ENCODE measurements at places on chromosomes 7 and 10. TPM values are rescaled to one million over a fixed set of nuclear protein-coding genes. Genes with fewer than 3 reads are reported as not detected.

Gene FAM180A
- 1.1 TPM for polyA plus RNA-seq

Gene MBL2
- polyA plus RNA-seq, result not detected

Gene GLRX3
- 64.5 TPM for polyA plus RNA-seq

Gene TWIST1
- polyA plus RNA-seq, result 8.9 TPM

DNA sequence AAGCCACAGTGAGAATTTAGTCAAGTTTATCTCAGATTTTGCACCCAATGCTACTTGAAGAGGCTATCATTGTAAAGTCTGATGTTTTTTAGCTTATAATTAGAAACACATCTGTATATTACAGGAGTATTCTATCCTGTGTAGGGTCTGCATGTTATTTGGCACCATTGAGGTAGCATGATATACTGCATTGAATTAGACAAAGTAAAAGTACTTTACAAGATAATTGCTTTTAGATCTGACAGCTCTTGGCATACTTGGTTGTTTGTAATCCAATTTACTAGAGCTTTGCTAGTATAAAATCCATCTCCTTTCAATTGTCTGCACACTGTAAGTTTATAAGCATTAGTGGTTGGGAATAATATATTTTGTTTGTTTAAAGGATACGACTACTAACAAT is 714.3 kb downstream of the ANKRD7 start:
- no peak for DNase-seq

- no peak for DNase-seq
Measured at GRCh38 chr10:130364631-130365411, 228.6 kb downstream of the GLRX3 start.

DNA sequence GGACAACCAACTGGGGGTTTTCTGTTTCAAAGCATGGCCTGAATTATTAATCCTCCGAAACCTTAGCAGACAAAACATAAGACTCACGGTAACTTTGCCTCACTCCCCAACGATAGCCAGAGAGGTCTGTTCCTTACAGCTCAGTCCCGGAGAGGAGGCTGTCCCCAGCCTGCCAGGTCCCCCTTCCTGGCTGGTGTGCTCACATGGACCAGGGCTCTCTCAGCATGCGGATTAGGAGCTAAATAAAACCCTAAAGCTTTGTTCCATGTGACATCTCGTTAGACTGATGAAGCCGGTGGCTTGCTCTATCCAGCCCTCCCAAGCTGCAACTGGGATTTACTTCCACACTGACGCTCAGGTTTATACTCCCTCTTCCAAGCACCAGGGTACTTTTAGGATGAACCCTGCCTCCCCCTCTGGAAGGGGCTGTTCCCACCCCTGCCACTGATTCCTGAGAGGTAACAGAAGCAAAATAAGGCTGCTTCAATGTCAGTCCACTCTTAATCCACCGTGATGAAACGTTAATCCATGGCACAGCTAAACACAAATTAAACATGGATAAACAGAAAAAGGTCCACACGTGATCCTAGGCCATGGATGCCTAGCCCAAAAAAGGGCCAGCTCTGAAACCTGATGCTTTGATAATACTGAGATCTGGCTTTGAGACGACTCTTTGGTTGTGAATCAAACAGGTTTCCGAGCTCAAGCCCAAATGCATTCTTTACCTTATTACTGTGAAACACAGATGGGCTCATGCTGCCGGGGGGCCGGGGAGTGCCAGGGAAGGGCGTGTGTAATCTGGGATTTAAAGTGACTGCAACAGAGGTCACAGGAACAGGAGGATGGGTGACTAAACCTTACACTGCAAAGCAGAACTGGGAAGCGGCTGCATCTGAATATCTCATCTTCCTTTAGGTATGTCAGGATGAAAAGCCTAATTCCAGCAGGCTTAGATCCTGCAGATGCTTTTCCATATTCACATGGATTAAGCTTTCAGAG is 86.2 kb downstream of the ZRANB1 start:
- DNase-seq, result no peak

- DNase-seq, result no peak
Measured at GRCh38 chr10:70680899-70681730, 8.8 kb downstream of the ADAMTS14 start.

GRCh38 chr7:123784263-123784662 is 35.5 kb upstream of the WASL start:
- no peak for DNase-seq

- DNase-seq, result no peak
Measured at GRCh38 chr10:8056871-8057331, 2.4 kb downstream of the GATA3 start.

DNA sequence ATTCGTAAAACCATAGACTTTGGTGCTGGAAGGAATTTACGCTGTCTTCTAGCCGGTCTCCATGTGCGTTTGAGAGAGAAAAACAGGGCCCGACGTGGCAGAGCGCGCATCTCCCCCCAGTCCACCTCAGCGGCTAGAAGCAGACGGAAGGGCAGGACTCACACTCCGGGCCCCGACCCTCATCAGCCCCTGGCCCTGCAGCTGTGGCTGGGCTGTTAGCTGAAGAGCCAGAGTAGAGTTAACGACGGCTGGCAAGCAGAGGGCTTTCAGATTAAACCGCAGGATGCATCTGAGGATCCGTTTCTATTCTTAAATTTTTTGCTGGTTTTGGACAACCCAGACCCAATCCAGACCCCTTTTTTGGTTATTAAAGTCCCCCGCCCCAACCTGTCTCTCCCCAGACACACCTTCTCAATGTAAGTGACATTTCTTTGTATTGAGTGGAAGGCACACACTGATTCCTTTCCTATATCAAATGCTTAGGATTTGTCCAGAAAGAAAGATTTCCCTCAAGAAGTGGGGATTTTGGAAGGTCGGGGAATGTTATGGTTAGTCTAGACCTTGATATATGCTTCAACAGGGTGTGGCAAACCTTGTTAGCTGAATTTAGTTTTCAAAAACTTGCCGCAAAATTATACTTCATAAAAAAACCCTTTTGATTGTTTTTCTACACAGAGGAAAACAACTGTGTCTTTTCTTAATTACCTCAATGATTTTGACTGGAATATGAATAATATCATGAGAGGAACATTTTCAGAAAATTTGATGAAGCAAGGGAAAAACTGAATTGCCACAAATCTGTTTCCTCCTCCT is 1.7 kb upstream of the TBX20 start:
- no peak for DNase-seq

DNA sequence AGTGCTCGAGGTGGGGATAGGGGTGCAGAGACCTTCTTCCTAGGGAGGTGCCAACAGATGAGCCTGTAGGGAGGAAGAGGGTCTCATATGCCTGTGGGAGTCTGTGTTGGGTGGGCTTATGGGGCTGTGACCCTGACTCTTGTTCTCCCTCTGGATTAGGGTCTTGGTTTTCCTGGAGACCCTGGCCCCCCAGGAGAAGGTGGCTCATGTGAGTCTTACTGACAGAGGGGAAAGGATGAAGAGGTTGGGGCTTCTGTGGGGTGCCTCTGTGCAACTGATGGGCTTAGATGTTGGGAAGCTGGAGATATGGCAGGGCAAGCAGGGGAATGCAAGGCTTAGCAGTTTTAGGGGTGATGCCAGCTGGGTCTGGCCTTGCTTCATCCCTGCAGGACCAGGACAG is 20.2 kb upstream of the VOPP1 start:
- no peak for DNase-seq

- DNase-seq, result no peak
Measured at GRCh38 chr10:124647421-124648130, 96.6 kb downstream of the FAM53B start.

Measured in muscle of back (tissue), 13 donors.